ENCODE measurements at places on chromosomes 3 and 15.
A peak's percentile ranks its signal among the peaks of the same experiment; 100 is the strongest.

DNA sequence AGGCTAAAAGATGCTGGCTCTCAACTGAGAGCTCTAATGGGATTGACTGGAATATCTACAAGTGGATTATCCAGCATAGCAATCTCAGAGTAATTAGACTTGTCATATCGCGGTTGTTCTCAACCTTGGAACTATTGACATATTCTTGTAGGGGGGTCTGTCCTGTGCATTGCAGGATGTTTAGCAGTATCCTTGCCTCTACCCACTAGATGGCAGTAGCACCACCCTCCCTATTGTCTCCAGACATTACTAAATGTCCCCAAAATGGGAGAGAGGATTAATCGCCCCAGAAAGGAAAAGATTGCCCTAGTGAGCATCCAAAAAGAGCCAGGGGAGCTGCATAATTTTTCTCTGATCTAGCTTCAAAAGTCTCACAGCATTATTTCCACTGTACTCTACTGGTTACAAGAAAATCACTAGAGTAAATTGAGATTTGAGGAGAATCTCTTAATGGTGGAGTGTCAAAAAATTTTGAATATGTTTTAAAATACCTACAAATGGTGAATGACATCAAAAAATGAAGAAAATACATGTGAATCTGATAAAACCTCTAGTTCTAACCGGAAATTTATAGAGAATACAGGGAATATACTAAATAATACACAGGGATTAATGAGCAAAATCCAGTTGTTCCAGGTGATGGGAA lies 388.2 kb upstream of the AGTR1 start:
- peak; percentile 27 for DNase-seq

GRCh38 chr3:105526360-105527111 lies 159.8 kb downstream of the ALCAM start:
- peak; percentile 14 for DNase-seq

GRCh38 chr15:80159811-80160569 lies 7.2 kb downstream of the FAH start:
- no peak for DNase-seq

DNA sequence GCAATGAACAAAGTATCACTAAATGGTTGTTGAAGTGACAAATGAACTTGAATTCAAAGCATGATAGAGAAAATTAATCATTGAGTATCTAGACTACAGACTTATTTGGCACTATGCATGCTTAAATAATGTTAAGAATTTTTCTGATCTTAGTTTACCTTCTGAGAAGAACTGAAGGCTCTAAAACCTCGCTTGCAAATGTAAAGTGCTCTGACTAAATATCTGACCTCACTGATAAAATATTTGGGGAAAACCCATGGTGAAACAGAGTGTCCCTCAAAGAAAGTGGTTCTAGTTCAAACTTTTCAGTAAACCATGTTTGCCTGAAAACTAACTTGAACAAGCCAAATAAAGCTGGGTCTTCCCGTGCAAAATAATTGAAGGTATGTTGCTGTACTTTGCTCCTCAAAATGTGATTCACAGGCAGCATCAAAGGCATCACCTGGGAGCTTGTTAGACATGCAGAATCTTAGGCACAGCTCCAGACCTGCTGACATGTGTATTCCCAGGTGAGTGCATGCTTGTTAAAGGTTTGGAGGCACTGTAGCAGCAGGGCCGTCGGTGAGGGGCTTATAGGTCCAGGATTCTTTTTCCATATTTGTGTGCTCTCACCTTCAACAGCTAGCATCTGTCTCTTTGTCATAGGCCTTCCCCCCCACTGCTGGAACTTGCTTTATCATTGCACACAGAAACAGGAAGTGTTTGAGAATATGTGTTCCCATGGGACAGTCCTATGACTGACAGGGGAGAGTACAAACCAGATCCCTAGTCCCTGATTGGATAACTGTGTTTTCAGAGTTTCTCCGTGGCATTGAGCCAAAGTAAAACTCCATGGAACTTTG lies 524.2 kb upstream of the LMCD1 start:
- no peak for DNase-seq

- DNase-seq, result no peak
Observed at GRCh38 chr3:50486219-50486888, 17.1 kb downstream of the CACNA2D2 start.

DNA sequence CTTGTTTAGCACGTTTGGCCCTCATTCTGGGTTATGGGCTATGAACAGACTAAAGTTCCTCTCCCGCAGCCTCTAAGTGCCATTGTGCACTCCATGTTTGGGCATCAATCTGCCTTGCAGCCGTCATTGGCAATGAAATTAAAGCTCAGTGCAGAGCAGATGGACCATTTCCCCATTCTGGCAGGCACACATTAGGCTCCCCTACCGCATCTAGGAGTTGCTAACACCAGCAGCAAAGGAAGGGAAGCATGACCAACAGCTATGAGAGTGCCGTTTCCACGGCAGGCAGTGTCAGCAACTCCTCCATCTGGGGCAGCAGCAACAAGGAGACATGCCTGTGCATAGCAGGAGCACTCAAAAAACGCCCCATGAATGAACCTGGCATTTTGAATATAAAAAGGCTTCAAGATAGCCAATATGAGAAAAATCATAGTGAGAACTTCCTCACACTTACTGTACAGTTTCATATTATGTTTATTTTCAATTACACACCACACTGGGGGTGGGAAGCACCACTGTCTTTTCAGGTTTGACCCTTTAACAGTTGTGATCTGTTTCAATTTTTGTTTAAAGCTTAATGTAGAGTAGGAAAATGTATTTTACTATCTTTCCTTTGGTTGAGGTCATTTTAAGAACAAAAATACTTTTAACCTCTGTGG lies 218.7 kb downstream of the KCNMB2 start:
- no peak for DNase-seq

DNA sequence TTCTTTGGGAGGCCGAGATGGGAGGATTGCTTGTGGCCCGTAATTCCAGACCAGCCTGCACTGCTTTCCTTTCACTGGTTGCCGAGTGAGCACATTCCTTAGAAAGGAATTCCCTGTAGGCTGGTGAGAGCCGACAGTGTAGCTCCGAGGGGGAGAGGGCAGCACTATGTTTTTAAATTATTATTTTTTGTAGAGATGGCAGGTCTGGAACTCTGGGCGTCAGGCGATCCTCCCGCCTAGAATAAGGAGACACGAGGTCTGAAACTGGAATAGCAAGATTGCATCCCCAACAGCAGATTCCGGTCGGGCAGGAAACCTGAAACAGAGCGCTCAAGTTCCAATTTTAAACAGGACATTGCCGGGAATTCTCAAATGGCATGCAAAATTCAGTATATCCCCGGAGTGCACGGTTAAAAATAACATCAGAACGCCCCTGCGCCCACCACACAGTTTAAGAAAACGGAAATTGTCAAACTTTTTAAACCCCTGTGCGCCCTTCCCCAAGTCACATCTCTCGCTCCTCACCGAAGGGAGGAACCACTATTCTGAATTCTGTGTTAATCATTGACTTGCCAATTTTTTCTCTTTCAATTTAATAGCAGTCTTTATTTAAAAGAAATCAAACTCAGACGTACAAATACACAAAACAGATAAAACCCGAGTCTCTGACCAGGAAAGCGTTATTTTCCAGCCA lies 643 bp upstream of the RNU5B-1 start:
- DNase-seq, result no peak

DNA sequence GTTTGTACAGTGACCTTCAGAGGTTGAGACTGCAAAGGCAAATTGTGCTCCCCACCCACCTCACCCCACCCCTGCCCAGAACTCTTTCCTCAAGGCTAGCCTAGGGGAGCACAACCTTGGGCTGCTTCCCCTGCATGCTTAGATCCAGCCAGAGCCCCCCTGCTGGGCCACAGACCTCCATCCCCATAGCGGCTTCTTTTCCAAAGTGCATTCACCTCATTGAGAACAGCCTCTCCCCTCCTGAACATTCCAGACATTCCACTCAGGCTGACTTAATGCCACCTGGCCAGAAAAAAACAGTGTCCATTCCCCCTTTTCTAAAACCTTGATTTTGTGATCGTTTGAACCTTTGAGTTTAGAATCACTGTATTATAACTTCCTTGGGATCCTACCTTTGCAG lies 124.4 kb upstream of the TOPAZ1 start:
- no peak for DNase-seq

GRCh38 chr3:93924491-93924890 lies 49.2 kb downstream of the PROS1 start:
- no peak for DNase-seq

- DNase-seq, result no peak
Observed at GRCh38 chr15:83323296-83323711, 38.8 kb upstream of the BNC1 start.

DNA sequence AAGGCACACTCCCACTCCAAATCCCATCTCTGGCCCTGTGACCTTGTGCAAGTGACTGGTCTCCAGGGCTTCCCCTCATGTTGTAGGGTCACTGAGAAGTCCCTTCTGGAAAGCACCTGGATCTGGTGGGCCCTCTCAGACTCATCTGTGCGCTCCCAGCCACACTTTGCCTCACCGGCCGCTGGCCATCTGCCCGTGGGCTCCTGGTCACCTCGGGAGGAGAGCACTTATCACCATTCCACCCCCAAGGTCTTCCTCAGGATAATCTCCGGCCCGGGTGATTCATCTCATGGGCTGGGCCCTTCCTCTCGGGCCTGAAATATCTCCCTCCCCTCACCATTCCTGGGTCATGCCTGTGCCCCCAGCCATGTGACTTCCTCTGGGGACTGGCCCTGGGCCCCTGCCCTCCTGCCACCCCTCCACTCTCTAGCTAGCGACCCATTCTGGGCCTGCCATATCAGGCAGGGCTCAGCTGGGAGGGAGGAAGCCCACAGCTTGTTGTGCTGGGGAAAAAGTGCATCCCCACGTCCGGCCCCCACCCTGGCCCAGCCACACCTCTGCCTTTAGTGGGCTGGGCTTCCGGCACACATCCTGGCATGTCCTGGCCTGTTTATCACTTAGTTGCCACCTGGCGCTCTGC lies 10.6 kb upstream of the WNT7A start:
- DNase-seq, result no peak

DNA sequence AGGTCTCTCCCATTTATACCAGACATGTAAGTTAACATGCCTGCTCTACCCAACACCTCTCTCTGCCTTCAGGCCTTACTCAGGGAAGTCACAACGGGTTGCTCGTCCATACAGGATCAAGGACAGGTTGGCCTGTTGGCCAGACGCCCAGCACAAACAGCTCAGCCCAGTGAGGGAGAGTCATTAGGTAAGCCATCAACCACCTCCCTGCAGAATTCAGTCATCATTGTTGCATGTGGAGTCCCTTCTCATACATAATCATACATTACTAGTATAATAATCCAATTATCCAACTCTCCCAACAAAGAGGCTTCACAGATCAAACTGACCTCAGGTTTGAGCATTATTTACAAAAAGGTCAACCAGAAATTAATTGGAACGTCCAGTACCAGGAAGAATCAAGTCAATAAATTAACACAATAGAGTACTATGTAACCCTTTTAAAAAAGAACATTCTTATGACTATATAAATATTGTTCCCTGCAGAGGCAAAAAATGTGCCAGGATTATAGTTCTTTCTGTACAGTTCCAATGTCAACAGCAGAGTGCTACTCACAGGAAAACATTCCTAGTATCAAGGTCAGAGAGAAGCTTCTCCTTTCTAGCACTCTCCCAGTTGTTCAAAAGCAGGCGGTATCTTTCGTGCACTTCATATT lies 33.2 kb downstream of the HOMER2 start:
- peak; percentile 66 for DNase-seq

- DNase-seq, result no peak
Observed at GRCh38 chr15:89912145-89912673, 543 bp downstream of the ARPIN start.

DNA sequence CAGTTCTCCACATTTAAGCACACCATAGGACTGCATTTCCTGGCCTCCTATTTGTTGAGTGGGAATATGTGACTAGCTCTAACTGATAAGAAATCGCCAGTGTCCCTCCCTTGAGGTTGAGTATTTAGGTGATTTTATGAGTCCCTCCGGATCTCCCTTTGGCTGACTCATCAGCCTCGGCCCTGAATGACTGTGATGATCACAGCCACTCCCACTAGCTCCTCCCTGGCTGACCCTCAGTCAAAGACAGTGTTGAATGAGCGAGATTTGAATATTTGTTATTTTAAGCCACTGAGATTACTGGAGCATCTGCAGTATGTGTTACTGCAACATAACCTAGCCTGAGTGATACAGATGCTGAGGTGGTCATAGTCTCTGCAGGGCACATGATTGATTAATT lies 515.3 kb downstream of the EPHB1 start:
- no peak for DNase-seq

DNA sequence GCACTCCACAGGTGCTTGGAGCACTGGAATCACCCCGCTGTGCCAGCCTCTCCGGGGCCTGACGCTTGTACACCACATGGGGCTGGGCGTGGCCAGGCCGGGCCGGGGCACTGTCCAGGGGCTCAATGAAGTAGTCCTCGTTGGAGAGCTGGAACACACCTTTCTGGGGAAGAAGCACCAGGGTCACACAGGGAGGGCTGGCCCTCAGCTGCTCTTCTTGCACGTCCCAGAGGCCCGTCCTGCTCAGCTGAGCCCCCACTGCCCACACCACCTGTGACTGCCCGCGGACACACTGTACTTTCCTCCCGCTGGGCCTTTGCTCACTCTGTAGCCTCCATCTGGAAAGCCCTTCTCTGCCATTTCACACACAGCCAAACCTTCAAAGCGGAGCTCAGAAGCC lies 13.3 kb downstream of the ADAMTS7 start:
- DNase-seq, result no peak

DNA sequence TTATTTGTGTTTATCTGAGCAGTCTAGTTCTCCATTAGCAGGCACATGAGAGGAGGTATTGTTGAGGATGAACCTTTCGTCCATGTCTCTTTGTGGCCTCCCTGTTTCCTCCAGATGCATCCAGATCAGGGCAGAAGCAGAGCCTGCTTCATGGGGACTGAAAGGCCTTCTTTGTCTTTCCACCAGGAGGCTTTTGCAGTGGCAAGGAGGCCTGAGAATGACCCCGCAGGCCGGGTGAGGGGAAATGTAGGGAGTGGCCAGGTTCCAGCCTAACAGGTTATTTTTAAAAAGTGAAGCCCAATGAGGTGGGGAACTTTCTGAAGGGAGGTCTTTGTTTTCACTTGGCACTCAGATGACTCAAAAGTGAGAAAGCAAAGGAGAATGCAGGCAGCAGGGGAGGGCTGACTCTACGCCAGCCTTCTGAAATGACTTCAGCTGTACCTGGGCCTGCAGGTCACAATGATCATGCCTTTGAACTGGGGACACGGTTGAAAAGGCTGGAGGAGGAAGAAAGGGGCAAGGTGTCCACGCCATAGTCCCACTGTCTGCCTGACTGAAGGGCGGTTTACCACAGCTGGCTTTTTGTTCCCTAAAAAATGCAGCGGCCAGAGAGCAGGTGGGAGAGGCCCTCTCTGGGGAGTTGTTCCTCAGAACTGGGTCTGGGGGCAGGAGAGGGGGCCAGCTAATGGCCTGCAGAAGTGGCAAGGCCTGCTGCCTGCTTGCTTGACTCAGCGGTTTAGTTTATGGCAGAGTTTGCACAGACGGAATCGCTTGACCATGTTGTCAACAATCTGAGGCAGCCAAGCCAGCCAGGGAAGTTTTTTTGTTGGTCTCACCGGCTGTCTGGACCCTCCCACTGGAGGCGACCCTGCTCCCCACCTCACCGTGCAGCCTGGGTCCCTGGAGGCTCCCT lies 28.7 kb downstream of the CMTM7 start:
- DNase-seq, result no peak
